CD14-positive monocyte (primary cell): ENCODE measurements at places on chromosomes 16 and 17.

- DNase-seq, result no peak
These were observed 11.9 kb downstream of the G6PC3 start for GRCh38 chr17:44082256-44082927.

DNA sequence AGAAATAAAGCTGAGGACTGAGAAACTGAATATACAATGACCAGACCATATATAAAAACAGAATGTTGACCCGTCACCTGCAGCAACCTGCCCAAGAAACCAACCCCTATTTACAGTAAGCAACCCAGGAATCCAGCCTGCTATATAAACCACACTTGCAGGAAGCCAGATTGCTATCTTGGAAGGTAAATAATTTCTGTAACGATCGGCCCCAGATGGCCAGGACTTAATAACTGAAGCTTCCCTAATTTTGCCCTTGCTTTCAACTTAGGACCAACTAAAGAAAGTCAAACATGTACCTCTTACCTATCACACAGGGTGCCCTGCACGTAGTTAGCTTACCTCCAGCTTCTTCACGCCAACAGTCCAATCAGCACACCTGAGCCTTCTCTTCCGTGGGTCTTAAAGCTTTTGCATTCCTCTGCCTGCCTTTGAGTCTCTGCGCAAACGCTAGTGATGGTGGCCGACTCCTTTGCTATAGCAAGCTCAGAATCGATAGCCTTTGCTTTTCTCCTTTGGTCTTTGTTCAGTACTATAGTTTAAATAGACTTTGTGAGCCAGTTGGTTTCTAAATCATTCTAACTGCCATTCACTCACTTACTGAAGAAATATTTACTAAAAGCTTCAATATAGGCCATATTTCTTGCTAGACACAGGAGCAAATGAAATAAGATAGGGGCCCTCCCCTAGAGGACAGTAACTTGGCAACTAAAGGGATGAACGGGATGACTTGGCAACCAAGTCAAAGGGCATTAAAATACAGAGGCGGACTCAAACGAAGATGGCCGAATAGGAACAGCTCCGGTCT is 31.3 kb downstream of the MPHOSPH6 start:
- DNase-seq, result no peak

DNA sequence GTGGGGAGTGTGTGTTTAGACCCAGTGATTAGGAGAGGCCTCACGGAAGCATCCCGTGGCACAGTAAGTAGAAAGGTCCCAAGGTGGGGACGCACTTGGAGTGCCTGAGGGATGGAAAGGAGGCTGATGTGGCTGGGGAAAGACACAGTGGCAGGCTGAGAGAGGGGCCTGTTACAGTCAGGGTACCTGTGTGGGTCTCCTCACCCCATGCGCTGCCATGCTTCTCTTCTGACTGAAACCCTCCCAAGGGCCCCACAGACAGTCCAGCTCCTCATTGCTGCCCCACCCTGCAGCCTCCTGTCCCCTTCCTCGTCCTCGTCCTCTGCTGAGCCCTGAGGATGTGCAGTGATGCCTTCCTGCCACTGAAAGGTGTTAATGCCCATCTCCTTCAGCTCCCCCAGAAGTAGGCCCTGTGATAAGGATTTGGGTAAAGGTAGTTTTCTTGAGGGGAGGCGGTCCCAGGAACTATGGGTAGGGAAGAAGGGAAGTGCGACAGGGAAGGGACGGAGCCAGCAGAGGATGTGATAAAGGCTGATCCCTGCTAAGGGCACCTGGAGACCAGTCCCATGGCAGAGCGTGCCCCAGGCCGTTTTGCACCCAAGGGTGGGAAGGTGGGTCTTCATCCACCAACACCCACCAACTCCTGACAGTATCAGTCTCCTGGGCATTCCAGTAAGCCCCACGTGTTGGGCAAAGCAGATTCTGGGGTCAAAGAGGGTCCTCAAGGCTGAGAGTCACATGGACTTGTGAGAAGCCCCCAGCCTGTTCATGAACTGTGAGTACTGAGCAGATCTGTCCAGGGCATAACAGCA is 237.2 kb downstream of the GSG1L start:
- no peak for DNase-seq

DNA sequence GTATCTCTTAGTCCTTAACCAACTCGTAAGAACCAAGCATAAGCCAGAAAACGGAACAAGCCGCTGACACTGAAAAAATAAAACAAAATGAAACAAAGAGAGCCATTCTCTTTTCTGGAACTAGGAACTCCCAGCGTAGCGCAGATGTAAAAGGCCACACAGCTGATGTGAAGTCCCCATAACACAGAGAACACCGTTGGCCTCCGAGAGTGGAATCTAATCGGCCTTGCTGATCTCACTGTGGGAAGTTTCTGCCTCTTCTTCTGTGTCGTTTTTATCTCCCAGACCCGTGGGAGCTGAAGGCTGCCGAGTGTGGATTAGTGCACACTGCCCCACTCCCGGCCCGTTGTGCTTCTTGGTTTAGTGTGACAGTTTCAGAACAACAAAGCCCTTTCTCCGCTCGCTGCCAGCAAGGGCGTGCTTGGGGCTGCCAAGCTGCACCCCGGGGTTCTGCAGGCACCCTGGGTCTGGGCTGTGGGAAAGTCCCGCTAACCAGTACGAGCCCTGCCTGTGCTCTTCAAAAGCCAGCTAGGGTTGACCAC is 21.7 kb downstream of the TTYH2 start:
- peak; percentile 58 for DNase-seq

- DNase-seq, result peak; percentile 93
These were observed 6.7 kb upstream of the SLC25A39 start for GRCh38 chr17:44331249-44331760.

DNA sequence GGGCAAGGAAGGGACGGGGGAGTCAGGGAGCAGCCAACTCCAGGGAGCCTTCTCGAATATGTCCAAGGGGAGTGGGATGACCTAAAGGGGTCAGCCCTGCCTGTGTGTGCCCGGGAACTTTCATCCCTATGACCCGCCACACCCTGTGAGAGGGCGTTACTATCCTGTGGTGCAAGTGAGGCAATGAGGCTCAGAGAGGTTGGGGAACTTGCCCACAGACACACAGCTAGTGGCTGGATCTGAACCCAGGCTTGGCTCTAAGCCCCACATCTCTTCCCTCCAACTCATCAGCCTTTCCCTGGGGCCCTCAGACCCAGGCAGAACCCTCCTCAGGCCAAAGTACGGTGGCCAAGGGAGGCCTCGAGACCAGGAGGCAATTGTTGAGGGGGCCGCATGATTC is 23.2 kb downstream of the JUP start:
- DNase-seq, result no peak

DNA sequence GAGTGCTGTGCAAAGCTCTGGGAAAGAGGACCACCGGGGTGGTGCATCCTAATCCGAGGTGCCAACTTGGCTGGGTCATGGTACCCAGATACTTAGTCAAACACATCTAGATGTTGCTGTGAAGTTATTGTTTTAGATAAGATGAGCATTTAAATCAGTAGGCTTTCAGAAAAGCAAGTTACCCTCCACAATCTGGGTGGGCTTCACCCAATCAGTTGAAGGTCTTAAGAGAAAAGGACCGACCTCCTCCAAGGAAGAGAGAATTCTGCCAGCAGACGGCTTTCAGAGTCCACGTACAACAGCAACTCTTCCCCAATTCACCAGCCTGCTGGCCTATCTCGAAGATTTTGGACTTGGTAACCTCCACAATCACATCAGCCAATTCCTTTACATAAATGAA is 338.1 kb downstream of the C16orf95 start:
- no peak for DNase-seq

- peak; percentile 12 for DNase-seq
These were observed 93.3 kb downstream of the MYO1D start for GRCh38 chr17:32783602-32784001.
